ENCODE measurements at places on chromosomes 7 and 10.

- no peak for DNase-seq
These were observed 368.4 kb upstream of the ZMIZ1 start for GRCh38 chr10:78700413-78700812.

DNA sequence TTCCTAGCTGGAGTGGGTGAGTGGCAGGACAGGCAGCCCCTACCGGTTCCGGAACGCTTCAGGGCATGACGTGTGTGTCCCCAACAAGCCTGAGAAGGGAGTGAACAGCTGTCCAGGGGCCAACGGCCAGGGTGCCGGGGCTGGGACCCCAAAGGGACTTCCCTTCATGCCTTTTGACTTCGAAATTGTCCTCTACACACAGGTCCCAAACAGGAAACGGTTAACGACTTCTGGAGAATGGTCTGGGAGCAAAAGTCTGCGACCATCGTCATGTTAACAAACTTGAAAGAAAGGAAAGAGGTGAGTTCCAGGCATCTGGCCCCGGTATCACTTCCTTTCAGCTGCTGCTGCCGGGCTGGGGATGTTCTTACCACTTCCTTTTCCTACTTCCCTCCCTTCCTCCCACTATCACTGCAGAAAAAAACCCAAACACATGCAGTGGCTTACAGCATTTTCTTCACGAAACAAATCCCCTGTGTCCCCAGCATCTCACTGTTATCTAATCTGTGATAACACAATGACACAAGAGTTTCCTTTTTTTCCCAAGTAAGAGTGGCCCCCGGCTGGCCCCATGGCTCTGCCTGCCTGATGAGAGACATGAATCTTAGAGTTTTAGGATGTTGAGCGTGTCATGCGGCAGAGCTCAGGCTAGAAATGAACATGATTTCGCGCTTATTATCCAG is 63.2 kb downstream of the MKI67 start:
- DNase-seq = no peak

DNA sequence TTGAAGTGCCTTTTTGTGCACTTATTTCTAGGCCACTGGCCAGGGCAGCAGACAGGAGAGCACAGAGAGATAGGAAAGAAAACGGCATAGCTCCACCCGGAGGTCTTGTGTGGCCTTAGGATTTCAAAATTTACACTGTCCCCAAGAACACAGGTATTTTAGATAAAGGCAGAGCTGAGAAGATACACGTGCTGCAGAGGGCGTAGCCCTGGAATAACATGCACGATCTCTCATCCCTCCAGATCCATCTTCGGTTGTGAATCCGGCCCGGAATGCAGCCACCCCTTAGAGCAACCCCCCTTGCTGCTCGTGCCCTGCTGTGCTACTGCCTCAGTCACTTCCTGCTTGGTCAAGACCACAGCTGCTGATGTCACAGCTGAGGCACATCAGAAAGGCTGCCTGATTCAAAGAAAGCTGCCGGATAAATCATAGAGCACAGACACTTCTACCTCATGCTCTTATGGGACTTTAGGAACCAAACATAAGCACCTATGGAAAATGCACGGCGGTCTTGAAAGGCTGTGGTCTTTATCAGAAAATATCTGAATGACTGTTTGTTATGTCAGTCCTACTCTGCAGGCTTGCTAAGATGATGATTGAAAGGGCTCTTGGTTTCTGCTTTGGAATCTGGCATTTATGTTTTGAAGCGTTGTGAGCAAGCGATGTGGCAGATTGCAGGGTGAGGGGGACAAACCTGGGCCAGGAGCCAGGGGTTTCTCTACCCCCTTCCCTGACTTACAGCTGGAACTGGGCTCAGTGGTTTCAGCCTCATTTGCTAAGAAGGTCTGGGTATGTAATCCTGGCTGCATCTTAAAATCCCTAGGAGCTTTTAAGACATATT is 152.0 kb downstream of the SVIL start:
- DNase-seq = no peak

GRCh38 chr7:106050002-106050745 is 61.9 kb downstream of the SYPL1 start:
- DNase-seq = peak; percentile 61

- DNase-seq = no peak
These were observed 14.9 kb downstream of the OR9A2 start for GRCh38 chr7:143012001-143012400.

DNA sequence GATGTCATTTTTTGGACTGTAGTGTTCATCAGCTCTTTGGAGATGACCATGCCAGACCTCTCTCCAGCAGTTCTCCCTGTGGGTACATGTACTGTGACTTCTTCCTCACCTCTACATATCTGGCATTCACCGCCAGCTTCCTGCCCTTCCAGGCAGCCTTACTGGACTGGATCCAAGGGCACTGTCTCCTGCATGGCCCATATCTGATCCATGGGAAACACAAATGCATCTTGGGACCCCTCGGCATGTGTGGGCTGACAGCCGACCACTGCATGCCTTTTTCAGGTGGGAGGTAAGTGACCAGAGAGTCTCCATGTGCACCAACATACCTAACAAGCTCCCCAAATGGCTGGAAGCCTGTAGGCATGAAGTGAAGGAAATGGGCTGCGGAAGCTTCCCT is 3.9 kb upstream of the BLVRA start:
- DNase-seq = no peak

All from HuH-7.5 (cell line).